ENCODE measurements at places on chromosomes 3 and 15.

DNA sequence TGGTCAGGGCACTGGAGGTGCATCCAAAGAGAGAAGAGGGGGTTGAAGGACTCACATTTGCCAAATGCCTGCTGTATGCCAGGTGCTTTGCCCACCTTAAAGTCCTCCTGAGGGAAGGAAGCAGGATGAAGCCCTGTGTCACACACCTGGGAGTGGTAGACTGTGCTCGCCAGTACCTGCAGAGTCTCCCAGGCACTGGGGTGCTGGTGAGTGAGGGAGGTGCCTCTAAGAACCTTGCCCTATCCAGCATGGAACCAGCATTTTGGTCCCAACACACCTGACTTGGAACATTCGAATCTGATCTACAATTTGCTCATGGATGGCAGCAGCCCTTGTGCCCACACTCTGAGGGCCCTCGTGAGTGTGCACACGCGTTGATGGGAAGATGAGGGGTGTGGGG is 76.7 kb downstream of the SEC22A start:
- no peak for DNase-seq

GRCh38 chr3:98240131-98240530 is 23.9 kb upstream of the OR5H6 start:
- no peak for DNase-seq

GRCh38 chr15:29734917-29735572 is 87.2 kb downstream of the TJP1 start:
- no peak for DNase-seq

DNA sequence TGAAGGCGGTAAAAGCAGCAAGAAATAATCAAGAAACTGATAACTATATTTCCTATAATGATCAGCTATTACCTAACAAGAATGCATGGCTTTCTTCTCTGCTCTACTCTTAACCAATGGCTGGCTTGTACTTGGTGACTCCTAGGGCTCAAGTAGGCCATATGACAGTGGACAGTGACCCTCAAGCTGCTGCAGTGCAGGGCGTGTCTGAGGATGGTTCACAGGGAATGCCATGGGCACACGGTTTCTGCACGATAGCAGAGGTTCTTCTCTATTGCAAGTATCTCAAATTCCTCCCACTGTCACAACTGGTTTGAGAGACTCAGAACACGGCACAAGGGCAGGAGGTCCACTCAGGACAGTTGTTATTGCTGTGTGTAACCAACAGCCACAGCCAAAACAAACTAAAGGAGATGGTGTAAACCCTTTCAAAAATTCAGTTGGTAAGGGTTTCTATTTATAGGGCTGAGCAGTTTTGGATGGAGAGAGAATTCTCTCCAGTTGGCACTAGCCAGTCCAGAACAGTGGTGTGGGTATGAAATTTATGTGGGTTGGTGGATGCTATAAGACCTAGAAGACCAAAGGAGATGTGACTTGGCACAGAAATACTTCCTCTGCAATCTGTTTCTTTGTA is 103.2 kb upstream of the ST8SIA2 start:
- no peak for DNase-seq

GRCh38 chr15:64640146-64640871 is 135.1 kb downstream of the RBPMS2 start:
- no peak for DNase-seq

- no peak for DNase-seq
Observed at GRCh38 chr3:193165431-193166120, 75.4 kb upstream of the PLAAT1 start.

- DNase-seq, result no peak
Observed at GRCh38 chr3:174417573-174417972, 441.6 kb upstream of the NAALADL2 start.

DNA sequence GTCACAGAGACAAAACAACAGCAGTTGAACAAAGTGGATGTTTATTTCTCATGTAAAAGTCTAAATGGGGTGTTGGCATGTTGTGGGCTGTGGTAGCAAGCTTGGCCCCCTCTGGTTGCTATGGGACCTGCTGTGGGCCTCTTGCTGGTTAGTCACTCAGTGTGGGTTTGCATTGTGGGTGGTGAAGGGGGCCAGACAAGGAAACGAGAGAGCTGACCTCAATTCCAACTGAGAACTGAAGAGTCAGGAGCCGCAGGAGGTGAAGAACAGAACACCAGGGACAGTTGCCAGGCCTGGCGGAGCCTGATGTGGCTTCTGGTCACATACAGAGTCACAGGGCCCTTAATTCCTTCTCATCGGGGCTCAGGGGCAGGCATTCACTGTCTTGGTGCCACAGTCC is 1.9 kb upstream of the ADPGK start:
- DNase-seq, result peak; percentile 45

DNA sequence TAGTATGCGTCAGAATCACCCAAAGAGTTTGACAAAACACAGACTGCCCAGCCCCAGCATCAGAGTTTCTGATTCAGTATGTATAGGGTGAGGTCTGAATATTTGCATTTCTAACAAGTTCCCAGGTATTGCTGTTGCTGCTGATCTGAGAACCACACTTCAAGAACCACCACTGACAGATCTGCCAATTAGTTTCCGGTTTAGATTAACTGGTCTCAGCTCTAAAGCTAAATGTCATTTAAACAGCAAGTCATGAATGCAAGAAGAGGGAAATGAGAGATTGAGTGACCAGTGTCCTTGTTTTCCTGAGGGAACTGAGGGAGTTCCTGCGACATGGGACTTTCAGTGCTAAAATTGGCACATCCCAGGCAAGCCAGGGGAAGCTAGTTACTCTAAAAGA is 305.0 kb downstream of the ZNF385D start:
- DNase-seq, result no peak

GRCh38 chr3:160278210-160278609 is 53.0 kb downstream of the C3orf80 start:
- DNase-seq, result no peak

- DNase-seq, result no peak
Observed at GRCh38 chr3:52072020-52072419, 15.6 kb upstream of the DUSP7 start.

GRCh38 chr3:180631317-180631716 is 29.4 kb downstream of the TTC14 start:
- no peak for DNase-seq

- no peak for DNase-seq
Observed at GRCh38 chr3:30332196-30333021, 274.0 kb upstream of the TGFBR2 start.

- DNase-seq, result no peak
Observed at GRCh38 chr15:98580572-98580971, 67.8 kb upstream of the IGF1R start.

GRCh38 chr3:22474706-22475445 is 723.9 kb upstream of the ZNF385D start:
- no peak for DNase-seq

- no peak for DNase-seq
Observed at GRCh38 chr15:39296955-39297354, 283.9 kb upstream of the THBS1 start.

- DNase-seq, result no peak
Observed at GRCh38 chr3:143859465-143860203, 11.4 kb upstream of the SLC9A9 start.

- DNase-seq, result no peak
Observed at GRCh38 chr3:174335324-174335723, 523.8 kb upstream of the NAALADL2 start.

GRCh38 chr3:152298393-152299248 is 29.9 kb downstream of the MBNL1 start:
- no peak for DNase-seq

DNA sequence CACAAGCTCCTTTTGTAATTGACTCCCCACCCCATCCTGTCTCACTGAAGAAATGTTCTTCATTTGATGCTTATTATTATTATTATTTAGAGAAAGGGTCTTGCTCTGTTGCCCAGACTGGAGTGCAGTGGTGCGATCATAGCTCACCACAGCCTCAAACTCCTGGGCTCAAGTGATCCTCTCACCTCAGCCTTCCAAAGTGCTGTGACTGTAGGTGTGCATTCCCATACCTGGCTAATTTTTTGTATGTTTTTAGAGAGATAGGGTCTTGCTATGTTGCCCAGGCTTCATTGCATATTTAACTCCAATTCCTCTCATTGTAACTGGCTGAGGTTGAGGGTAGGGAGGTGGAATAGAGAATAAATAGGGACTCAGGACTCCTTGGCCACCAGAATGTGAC is 22.3 kb downstream of the SEMA5B start:
- DNase-seq, result no peak

DNA sequence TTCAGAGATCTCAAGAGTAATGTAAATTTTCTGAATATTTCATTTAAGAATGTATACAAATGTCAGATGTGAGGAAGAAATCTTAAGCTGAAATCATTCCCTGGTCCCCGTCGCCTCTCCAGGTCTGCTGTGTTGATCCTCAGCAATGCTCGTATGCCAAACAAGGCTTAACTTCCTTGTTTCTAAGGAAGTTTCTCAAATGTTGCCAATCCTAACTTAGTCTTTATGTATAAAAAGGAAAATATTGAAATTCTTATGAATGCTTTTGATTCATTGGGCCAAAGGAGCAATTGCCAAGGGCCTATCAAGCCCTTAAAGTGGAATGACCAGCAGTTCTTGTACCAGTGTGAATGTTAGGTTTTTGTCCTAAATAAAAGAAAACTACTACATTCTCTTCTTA is 507.7 kb upstream of the SEMA6D start:
- DNase-seq, result no peak

DNA sequence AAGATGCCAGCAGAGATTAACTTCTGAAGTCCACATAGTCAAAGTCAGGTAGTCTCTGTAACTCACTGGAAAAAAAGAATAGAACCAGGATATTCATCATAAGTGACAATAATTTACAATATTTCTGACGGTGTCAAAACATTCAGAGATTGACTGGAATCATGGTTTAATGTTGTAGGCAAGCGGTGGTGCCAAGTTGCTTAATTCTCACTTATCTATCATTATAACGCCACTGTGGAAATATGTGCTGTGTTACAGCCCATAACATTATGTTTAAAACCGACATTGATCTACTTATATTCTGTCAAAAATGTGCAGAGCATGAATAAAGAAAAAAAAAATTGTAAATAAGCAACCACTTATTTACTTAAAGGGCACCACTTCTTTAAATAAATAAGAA is 801.7 kb downstream of the DIPK2A start:
- DNase-seq, result no peak

DNA sequence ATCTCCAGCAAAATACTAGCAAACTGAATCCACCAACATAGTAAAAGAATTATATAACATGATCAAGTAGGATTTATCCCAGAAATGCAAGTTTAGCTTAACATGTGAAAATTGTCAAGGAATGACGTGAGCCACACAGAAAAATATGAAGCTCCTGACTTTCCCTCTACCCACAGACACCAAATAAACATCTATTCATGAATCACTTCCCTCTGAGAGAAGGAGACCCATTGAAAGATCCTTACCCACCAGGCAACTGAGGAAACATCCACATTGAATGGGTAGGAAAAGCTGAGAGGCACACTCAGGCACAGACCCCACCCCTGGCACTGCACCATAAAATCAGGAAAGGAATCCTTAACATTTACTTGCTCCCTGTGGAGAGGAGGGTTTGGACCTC is 102.2 kb upstream of the MANF start:
- no peak for DNase-seq

DNA sequence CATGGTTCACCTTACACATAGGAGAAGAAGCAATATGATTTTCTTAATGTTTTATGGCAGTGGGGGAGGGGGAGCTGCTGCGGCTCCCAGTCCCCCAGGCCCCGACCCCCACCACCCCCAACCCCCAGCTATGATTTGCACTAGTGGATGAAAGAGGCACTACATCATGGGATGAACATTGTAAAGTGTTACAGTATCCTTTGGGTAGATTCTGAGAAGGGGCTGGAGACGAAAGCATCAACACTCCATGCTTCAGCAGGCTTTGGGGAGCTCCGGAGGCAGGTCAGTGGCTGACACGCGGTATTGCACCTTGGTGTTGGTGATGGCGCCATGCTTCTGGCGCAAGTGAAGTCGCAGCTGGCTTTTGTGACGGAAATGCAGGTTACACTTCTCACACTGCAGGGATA is 19.9 kb upstream of the RTP2 start:
- DNase-seq, result no peak

- DNase-seq, result no peak
Observed at GRCh38 chr3:60325610-60326170, 925.6 kb downstream of the FHIT start.

GRCh38 chr3:24740326-24740725 is 245.7 kb upstream of the THRB start:
- no peak for DNase-seq

GRCh38 chr15:72331021-72331420 is 11.1 kb upstream of the CELF6 start:
- DNase-seq, result no peak

DNA sequence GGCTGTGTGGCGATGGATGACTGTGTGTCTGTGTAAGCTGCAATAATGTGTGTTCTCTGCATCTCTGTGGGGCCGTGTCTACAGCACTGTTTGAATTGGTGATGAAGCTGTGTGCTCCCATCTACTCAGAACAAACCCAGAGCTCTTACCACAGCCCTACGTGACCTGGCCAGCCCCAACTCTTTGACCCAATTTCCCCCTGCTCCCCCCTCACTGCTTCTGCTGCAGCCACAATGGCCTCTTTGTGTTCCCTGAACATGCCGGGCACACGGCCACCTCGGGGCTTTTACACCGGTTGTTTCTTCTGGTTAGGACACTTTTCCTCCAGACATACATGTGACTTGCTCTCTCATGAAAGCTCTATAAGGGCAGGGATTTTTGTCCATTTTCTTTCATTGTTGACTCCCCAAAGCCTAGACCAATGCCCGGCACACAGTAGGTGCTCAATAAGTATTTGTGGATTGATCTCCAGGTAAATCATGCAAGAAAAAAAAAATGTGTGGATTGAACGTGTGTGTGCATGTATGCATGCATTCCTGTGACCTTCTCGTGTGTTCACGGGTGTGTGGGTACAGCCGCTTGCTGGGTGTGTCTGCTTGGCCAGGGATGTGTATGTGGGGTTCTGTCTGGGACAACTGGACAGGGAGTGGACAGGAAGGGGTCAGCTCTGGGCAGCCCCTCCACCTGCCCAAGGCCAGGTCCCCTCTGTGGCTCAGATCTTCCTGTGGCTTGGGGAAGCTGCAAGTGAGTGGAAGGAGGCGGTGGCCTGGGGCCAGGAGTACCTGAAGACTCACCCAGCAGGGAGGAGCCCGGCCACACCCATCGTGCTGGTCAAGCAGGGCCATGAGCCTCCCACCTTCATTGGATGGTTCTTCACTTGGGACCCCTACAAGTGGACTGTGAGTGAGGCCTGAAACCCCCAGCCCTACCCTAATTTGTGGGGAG is 14.8 kb downstream of the VILL start:
- DNase-seq, result no peak
